ENCODE measurements at places on chromosomes 1 and 21.

DNA sequence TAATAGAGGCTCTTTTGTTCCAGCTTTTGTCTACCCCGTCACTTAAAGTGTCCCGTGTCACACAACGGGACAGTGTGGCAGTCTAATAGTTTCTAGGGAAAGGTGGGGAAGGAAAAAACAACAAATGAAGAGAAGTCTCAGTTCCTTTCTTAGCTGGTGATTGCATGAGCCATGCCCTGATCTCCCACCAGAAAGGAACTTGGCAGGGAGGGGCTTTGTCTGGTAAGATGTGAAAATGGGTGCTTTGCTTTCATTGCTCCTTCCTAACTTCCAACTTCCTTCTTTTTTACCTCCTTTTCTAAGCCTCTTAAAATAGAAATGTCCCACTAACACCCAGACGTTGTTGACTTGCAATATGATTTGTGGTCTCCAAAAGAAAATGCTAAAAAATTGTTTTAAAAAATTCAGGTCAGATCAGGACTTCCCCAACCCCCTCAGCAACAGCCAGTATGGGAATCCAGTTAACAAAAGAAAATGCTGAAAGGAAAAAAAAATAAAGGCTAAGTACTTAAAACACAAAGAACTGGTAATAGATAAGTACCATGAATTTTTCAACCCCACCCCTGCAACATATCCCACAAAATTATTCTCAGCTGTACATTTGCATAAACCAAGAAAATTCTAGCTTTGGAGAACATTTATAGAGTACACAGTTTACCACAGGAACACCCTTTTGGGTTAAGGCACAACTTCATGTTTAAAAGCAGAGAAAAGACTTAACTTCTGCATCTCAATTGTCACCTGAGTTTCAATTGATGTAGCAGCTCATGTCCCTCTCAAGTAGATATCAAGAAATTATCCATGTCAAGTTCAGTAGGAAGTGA lies 106.2 kb downstream of the NIBAN1 start:
- no peak for DNase-seq

GRCh38 chr1:156809711-156810366 lies 6.8 kb downstream of the SH2D2A start:
- no peak for DNase-seq

- DNase-seq: no peak
Observed at GRCh38 chr1:55974714-55975441, 604.5 kb downstream of the PLPP3 start.

GRCh38 chr1:25049190-25049589 lies 119.1 kb upstream of the RUNX3 start:
- no peak for DNase-seq

- DNase-seq: no peak
Observed at GRCh38 chr1:227032396-227032795, 92.3 kb downstream of the COQ8A start.

DNA sequence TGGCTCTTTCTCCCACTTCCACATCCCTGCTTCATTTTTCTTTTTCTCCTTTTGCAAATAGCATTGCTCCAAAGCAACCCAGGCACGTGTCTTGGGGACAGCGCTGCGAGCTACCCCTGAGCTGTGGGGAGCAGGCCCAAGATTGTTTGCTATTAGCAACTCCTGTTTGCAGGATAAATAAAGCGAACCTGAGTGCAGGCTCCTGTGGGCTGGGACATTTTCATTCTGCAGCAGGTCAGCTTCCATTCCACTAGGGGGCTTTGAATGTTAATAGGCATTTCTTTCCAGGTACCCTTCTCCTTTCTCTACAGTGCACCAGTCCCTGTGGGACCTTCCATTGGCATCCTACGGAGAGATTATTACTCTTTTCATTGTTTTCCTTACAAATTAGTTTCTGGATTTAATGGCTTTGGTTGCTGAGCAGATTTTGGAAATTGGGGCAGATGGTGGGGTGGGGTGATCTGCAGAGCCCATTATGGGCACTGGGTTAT lies 54.0 kb downstream of the OLFML3 start:
- DNase-seq: no peak

GRCh38 chr21:14482165-14482564 lies 64.0 kb downstream of the SAMSN1 start:
- no peak for DNase-seq

GRCh38 chr1:59411147-59411546 lies 114.3 kb downstream of the FGGY start:
- no peak for DNase-seq

GRCh38 chr1:173249349-173249748 lies 42.2 kb upstream of the TNFSF4 start:
- DNase-seq: peak; percentile 25

DNA sequence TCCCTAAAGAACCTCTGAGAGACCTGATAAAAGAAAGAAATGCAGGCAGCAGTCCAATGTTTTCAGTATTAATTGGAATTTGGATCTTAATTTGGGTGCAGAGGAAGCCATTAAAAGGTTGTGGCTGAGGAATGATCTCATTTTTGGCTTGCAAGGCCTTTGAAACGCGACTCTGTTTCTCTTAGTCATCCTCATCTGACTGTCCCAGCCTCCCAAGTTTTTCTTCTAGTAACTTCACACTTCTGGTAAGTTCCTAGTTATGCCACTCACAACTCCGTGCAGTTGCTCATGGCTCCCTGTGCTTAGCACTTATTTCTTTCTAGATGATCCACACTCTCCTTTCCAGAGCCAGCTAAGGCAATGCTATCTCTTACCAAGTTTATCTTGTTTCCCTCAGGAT lies 147.4 kb upstream of the USP24 start:
- DNase-seq: no peak

DNA sequence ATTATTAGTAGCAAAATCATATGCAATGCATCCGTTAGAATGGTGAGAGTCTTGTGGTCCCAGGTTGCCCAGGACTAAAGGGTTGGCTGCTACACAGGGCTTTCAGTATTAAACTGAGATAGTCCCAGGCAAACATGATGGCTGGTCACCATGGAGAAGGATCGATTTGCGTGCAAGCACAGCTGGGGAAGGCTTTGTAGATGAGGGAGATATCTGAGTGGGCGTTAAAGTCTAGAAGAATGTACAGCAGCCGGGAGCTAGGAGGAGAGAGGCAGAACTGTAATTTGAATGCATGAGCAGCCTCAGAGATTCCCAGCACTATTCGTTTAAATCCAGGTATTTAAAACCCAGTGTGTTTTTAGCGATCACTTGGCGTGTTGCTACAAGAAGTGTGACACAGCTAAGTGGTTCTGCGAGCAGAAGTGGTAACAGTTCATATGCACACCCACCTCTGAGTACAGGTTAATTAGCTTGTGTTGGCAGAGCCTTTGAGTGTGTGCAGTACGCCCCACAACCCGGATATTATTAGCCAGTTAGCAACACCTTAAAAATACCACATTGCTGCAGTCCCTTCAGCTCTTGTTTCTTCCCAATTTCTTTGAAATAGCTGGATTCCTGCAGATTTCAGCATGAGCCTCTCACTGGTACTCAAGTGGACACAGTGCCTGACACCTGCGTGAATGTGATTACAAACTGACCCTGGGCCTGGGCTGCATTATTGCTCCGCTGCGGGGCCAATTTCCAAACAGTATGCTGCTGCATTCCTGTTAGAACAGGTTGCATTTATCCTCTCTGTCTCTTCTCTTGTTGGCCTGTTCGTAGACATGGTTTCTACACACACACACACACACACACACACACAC lies 67.2 kb upstream of the SCAF4 start:
- no peak for DNase-seq

- DNase-seq: no peak
Observed at GRCh38 chr1:51172811-51173210, 63.3 kb upstream of the RNF11 start.

GRCh38 chr1:184507604-184508280 lies 120.9 kb downstream of the C1orf21 start:
- DNase-seq: no peak

GRCh38 chr1:203656796-203657747 lies 30.4 kb downstream of the ATP2B4 start:
- no peak for DNase-seq

- peak; percentile 76 for DNase-seq
Observed at GRCh38 chr1:209625791-209626285, 26.4 kb downstream of the LAMB3 start.

DNA sequence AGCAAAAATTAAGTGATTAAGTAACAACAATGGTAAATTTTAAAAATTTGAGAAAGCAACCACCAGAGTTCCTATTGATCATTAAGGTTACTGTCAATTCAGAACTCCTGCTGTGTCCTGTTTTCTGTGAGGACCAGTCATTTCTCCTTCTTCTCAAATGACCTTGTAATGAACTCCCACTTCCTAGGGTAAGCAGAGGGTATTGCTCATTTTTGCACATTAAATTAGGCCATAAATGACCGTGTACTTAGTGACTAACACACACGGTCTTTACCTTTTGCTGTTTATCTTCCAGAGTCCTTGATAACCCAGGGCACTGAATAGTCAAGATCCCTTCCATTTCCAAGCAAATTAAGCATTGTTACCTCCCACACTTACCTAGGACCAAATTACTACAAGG lies 227.5 kb upstream of the LYPLAL1 start:
- no peak for DNase-seq

GRCh38 chr1:31706384-31707058 lies 2.7 kb upstream of the COL16A1 start:
- DNase-seq: no peak

GRCh38 chr1:190464690-190465089 lies 13.0 kb downstream of the BRINP3 start:
- no peak for DNase-seq

DNA sequence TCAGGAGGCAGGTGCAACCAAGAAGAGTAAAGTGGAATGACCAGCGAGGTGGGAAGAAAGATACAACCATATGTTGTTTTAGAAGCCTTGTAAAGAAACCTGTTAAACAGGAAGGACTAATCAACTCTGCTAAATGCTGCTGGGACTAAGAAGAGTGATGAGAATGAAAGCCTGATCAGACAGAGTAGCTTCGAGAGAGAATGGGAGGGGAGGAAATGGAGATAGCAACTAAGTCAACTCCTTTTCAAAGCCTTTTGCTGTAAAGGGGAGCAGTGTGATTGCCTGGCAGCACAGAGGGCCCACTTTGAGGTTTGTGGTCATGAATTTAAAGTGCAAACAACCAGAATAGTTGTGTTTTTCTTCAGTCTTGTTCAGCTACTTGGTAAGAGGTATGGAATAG lies 31.4 kb downstream of the SLC30A7 start:
- no peak for DNase-seq

- peak; percentile 28 for DNase-seq
Observed at GRCh38 chr1:182460550-182460951, 10.6 kb downstream of the RGSL1 start.

GRCh38 chr21:32918478-32919120 lies 107.1 kb upstream of the OLIG2 start:
- no peak for DNase-seq

GRCh38 chr21:45381036-45381787 lies 23.8 kb upstream of the COL18A1 start:
- DNase-seq: peak; percentile 68

- DNase-seq: no peak
Observed at GRCh38 chr1:194044892-194045291, 858.5 kb upstream of the B3GALT2 start.

DNA sequence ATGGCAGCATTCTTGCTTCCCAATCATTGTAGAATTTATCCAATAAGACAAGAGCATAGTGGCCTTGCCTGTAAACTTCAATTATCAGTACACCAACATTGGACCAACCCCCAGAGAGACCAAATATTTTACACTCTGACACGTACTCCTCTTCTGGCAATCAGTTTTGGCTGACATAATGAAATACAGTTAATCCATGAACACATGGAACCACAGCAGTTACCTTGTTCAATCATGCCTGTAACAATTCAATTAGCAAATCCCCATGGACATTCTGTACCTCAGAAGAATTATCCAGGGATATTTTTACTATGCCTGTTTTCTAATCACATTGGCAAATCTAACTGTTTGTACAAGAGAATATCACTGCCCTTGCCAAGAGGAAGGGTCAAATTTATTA lies 2162.0 kb downstream of the MRPL39 start:
- DNase-seq: no peak

DNA sequence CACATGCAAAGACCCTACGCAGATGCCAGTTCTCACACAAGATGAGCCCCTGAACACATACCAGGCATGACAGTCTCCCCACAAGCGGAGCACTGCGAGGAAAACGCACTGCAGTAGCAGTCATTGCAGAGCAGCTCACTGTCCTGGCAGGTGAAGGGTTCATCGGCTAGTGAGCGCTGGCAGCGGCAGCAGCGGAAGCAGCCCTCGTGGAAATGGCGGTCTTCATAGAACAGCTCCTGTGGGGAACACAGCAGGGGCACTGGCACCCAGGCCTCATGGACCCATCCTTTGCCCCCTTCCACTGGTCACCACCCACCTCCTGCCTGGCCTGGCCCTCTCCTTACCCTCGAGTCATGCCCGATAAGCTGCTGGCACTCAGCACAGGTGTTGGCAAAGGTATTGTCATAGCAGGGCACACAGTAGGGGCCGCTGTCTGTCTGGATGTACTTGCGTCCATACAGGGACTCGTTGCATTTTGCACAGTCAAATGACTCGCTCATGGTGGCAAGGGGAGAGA lies 6.3 kb downstream of the FHL3 start:
- no peak for DNase-seq

GRCh38 chr1:13967707-13968106 lies 267.7 kb downstream of the PRDM2 start:
- DNase-seq: no peak

DNA sequence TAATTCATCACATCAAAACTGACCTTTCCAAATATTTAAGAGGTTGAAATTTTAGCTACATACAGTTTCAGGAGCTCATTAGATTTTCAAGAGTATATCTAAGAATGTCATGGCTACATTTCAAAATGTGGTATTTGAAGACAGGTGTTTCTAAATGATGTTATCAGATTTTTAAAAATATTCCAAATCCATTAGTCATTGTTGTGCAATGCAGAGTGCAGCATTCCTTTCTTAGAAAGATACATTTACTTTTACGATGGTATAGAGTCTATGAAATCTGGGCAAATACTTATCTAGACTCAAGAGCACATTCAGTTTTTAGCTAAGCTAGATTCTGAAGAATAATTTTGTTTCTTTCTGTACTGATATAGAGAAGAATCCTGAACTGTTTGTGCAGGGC lies 230.3 kb downstream of the CHRM3 start:
- no peak for DNase-seq

- DNase-seq: no peak
Observed at GRCh38 chr1:61568460-61569302, 156.3 kb downstream of the TM2D1 start.

- DNase-seq: no peak
Observed at GRCh38 chr1:233190987-233191386, 104.5 kb downstream of the PCNX2 start.

GRCh38 chr1:184388319-184388889 lies 1.6 kb downstream of the C1orf21 start:
- DNase-seq: no peak

DNA sequence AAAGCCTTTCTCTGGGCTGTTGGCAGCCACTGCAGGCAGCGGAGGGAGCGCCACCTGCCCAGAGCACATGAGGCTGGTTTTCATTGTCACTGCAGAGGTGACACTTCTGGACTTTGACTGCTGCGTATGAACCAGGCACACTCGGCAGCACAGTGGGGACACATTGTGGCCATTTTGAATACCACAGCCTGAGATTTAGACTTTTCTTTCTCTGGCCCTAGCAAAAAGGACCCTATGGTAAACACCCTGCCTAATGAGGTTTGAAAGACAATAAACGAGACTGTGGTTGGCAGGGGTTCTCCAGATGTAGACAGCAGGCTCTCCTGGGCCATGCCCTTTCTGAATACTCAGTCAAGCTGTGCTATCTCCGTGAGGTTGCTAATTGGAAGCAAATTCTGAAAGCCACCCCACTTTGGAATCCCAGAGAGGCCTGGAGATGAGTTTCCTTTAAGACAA lies 12.0 kb upstream of the KCNE2 start:
- no peak for DNase-seq

All from upper lobe of left lung (tissue), 6 donors.